ENCODE measurements at places on chromosomes 5 and 9. TPM values are rescaled to one million over a fixed set of nuclear protein-coding genes. Genes with fewer than 3 reads are reported as not detected.

Gene ZDHHC11B
- not detected for total RNA-seq

Gene CCL28
- total RNA-seq = 1.3 TPM

Gene SLC6A19
- not detected for total RNA-seq

Gene C6
- not detected for total RNA-seq

Gene KIAA0825
- 9.5 TPM for total RNA-seq

Gene MCCC2
- total RNA-seq = 23.2 TPM

Gene MLANA
- total RNA-seq = not detected

Gene TPRN
- 8.1 TPM for total RNA-seq

Gene ELAVL2
- total RNA-seq = not detected

Gene UBAC1
- 27.6 TPM for total RNA-seq

Gene CAPSL
- total RNA-seq = 0.43 TPM
